Uterus (tissue), 4 donors: ENCODE measurements at places on chromosomes 3 and 15. TPM values are rescaled to one million over a fixed set of nuclear protein-coding genes. Genes with fewer than 3 reads are reported as not detected.
A peak's percentile ranks its signal among the peaks of the same experiment; 100 is the strongest.

The ARGFX gene
- total RNA-seq = not detected

DNA sequence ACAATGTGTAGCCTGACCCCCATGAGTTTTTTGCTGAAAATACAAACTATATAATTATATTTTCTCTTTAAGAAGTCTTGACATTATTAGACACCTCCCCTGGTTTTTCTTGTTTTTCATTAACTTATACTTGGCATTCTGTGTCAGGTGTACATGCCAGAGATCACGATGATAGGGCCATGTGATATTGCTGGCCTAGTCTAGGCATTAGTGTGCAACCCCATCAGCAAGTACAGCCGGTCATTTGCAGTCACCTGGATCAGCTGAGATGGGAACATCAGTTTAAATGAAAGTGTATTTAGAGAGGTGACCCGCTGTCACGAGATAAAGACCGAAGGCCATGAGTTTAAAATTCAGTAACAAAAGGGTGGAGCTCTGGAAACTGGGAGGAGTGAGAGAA, 12.6 kb upstream of the SPPL2A start:
- no peak overlapping the region for H3K27ac ChIP-seq
- H3K27me3 ChIP-seq = no peaks in the 10 kb centered on the region
- no peaks in the 10 kb centered on the region for H3K4me1 ChIP-seq
- no peak for DNase-seq
- H3K36me3 ChIP-seq = no peaks in the 10 kb centered on the region

DNA sequence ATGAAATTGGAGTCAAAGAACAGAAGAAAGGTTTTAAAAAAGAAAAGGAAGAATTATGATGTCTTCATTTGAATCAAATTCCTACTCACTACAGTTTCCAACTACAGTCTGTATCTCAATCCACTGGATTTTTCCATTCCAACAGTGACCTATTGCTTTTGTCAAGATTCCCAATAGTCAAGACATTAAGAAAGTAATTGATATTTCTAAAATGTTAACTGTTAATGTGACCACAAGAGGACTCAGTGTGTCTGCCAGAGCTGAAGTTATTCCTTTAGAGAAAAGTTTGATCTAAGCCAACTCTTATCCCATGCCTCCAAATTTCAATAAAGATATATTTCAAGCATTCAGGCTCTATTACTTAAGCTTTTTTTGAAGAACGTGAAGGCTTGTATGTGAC, 163.2 kb downstream of the CACNA1D start:
- no peak overlapping the region for H3K4me3 ChIP-seq
- H3K27me3 ChIP-seq = no peaks in the 10 kb centered on the region
- DNase-seq = no peak
- no peaks in the 10 kb centered on the region for H3K36me3 ChIP-seq
- no peak overlapping the region for H3K27ac ChIP-seq

DNA sequence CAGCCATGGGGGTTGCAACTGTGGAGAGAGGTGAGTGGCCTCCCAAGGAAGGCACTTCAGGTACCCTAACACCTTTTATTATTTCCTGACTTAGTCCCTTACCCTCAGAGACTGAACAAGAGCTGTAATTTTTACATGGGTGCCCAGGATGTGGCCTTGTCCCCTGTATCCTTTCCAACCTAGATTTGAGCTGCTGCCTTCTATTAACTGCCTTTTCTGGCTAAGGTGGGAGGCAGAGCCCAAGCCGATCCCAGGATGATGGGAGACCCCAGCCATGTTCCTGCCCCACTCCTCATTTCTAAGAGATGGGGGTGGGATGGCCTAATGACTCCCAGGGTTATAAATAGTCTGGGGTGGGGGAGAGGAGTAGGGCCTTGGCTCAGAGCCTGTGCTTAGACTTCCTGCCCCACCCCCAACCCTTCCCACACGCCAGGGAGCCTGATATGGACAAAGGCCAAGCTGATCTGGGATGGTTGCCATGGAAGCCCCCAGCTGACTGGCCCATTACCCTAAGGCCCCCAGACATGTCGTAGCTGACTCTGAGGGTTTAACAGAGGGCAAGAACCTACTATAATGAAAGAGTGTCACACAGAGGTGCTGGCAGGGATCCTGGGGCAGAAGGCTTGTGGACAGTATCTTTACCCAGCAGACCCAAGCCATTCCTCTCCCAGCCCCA, 1.9 kb downstream of the KLHDC8B start:
- peak; percentile 55 for DNase-seq
- no peaks in the 10 kb centered on the region for H3K27me3 ChIP-seq
- H3K4me3 ChIP-seq = peak overlapping the region; percentile 66
- peak overlapping the region; percentile 89 for H3K27ac ChIP-seq
- H3K4me1 ChIP-seq = peaks cover 5% of the 10 kb centered on the region

The C15orf62 gene
- total RNA-seq = not detected

GRCh38 chr15:88147760-88148159, 108.8 kb downstream of the NTRK3 start:
- H3K27me3 ChIP-seq = no peaks in the 10 kb centered on the region
- no peak overlapping the region for H3K27ac ChIP-seq
- H3K4me3 ChIP-seq = no peak overlapping the region
- no peaks in the 10 kb centered on the region for H3K4me1 ChIP-seq
- H3K36me3 ChIP-seq = no peaks in the 10 kb centered on the region

The MCTP2 gene
- total RNA-seq = 3.3 TPM

- no peak for DNase-seq
- H3K4me1 ChIP-seq = peaks cover 4% of the 10 kb centered on the region
- H3K27me3 ChIP-seq = no peaks in the 10 kb centered on the region
Measured at GRCh38 chr3:152375546-152375945, 106.8 kb downstream of the MBNL1 start.

The GOLGA6L7 gene
- not detected for total RNA-seq

The POPDC2 gene
- 4.9 TPM for total RNA-seq

DNA sequence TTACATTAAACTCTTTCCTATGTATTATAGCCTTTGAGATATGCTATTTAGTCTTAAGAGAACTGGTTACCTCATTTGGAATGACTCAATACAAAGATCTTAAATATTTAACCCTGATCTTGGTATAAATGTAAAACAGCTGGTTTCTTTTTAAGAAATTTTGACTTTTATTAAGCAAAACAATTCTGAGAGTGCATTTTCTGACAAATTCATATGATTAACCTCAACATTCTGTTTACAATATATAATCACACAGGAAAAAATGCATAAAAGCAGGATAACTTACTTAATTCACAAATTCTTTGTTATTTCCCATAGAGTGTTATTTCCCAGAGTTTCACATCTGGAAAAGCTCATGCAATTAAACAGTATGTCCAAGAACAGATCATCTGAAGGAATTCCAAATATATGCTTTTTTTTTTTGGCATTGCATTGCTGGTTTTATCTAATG, 400.4 kb upstream of the THBS1 start:
- H3K27ac ChIP-seq = peak overlapping the region; percentile 57
- no peaks in the 10 kb centered on the region for H3K36me3 ChIP-seq
- no peak overlapping the region for H3K4me3 ChIP-seq
- no peaks in the 10 kb centered on the region for H3K27me3 ChIP-seq

The FEZF2 gene
- total RNA-seq = not detected

DNA sequence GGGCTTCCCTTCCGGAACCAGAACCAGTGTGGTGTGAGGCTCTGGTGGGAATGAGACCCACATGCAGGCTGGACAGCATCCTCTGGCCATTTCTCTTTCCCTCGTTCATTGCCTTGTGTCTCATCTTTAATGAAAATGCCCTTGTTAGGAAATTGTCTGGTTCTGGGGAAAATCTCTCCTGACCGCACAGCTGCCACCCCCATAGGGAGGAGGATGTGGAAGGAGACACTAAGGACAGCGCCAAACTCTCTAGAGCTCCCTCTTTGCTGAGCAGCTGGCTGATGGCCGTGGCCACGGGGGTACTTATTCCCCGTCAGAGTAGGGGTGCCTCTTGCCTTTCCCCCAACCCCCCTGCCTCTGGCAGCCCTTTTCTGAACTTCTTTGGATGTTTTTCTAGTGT, 297.6 kb upstream of the C2CD4B start:
- no peaks in the 10 kb centered on the region for H3K36me3 ChIP-seq
- H3K4me3 ChIP-seq = no peak overlapping the region
- peak overlapping the region; percentile 29 for H3K27ac ChIP-seq
- no peaks in the 10 kb centered on the region for H3K27me3 ChIP-seq
- DNase-seq = no peak
- H3K4me1 ChIP-seq = peaks cover 4% of the 10 kb centered on the region

The ACY1 gene
- 12.4 TPM for total RNA-seq

The CCR8 gene
- not detected for total RNA-seq

GRCh38 chr15:48644467-48644826, 1.1 kb downstream of the FBN1 start:
- peaks cover 9% of the 10 kb centered on the region for H3K4me1 ChIP-seq
- H3K4me3 ChIP-seq = peak overlapping the region; percentile 60
- peak overlapping the region; percentile 91 for H3K27ac ChIP-seq
- DNase-seq = peak; percentile 58
- no peaks in the 10 kb centered on the region for H3K27me3 ChIP-seq

The HIGD2B gene
- total RNA-seq = not detected
